SW 1271 (cell line): ENCODE measurements at places on chromosomes 12 and 14.

GRCh38 chr14:105745433-105746123 is 219.2 kb downstream of the TMEM121 start:
- no peak for DNase-seq

DNA sequence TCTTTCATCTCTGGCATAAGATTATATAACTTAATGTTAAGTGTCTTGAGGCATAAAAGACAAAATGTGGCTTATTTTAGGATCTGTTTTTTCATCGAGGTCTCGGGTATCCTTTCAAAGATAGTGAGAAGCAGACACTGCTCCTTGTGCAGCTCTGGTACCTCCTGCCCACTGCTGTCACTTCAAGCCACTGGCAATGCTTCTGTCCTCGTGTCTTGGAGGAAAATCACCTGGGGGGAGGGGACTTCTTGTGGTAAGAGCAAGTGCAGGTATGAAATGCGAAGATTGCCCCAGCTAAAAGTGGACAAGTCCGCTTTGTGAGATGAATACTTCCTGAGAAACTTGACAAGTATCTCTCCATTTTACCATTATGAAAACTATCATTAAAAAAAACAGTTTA is 37.8 kb upstream of the DYNC1H1 start:
- DNase-seq: no peak

- no peak for DNase-seq
Observed at GRCh38 chr14:96086032-96086431, 46.9 kb downstream of the C14orf132 start.

- DNase-seq: peak; percentile 46
Observed at GRCh38 chr14:67883717-67884116, 64.1 kb downstream of the RAD51B start.

DNA sequence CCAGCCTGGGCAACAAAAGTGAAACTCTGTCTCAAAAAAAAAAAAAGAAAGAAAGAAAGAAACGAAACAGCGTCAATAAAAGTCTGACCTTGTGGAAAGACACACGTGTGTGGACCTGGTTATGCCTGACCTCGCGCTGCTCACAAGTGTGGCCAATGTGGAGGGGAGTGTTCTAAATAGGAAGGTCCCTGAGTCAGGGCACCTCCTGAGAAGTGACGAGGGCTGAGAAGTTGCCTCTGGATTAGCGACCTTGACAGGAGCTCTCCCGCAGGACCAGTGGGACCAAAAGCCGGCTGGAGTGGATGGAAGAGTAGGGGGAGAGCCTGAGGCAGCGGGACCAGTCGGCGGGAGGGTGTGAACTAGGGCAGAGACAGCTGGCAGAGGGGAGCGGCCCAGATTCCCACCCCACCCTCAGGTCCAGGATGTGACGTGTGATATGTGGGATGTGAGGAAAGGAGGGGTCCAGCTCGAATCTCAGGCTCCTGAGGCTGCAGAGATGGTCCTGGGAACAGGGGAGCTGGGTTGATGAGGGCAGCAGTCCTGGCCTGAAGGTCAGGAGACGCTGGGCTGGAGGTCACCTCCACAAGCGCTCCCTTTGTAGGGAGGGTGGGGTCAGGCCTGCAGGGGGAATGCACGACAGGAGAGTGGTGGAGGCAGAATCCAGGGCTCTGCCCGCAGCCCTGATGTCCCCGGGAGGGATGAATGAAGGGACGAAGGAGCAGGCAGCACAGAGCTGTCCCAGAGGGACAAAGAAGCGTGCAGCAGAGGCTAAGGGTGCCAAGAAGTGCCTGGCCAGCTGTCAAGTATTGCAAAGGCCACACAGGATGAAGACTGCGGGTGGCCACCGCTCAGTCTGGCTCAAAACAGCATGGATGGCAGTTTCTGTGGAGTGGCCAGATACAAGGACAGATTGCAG is 24.8 kb upstream of the GPR68 start:
- no peak for DNase-seq

DNA sequence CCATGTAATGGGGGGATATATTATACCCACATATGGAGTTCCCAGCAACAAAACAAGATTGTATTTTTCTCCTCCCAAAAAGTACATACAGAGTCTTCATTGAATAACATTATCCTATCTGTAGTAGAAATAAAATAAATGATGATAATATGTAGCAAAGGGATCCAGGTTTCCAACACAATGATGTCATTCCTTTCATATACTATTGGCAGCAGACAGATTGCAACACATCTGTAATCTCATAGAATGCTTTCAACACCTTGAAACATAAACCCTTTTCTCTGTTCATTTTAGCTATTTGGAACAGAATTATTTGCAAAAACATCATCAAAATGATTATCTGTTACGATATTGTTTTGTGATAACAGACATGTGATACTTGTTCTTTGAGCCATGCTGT is 317.6 kb downstream of the DPF3 start:
- no peak for DNase-seq

DNA sequence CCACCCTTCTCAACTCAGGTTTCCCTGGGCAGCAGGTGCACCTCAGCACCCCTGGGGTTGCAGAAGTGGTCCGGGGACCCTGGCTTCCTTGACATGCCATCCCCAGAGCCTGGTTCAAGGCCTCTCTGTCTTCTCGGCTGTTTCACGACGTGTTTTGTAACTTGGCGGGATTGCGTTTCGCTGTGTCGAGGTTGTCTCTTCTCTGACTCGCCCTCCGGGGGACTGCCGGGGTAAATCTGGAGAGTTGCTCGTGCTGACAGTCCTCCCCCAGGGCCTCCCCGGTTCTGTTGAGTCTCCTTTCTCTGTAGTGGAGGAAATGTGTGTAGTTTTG is 25.6 kb downstream of the MEG3 start:
- DNase-seq: no peak

DNA sequence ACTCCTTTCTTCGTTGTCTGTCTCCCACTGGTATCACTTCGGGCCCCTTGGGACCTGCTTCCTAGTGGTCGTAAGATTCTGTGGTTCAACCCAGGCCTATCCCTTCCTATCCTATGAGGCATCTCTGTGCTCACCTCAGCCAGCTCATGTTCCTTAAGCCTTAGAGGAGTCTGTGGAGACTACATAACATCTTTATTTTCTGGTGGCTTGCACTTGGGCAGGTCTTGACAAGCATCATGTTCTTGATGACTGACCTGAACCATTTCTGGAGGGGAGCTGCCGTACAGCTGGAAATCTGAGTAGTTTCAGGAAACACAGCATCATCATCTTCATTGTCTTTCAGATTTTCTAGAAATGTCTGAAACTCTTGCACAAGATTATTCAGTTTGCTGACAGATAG is 69.3 kb downstream of the PPFIBP1 start:
- DNase-seq: no peak

DNA sequence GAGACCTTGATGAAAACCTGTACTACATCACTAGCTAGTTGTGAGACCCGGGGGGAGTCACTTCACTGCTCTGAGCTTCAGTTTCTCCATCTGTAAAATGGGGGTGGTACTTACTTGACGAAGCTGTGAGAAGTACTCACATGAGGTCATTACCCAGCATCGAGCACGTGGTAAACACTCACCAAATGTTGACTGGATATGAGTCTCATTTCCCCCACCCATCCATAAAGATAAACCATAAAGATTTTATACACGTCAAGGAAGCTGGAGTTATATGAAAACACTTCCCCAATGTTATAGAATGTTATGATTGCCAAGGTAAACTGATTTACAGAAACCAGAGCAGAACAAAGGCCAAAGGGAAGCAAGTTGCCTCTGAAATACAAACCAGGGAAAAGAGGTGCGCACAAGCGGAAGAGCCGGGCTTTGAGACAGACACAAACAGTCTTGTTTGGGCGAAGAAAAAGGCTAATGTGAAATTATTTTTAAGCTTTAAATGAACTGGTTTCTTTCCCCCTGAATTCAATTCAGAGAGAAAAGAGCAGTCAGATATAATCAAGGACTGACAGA is 536.8 kb downstream of the MED13L start:
- DNase-seq: no peak

GRCh38 chr14:94960285-94961001 is 190.5 kb upstream of the GSC start:
- DNase-seq: no peak

GRCh38 chr12:103422328-103422727 is 73.4 kb downstream of the C12orf42 start:
- DNase-seq: no peak

GRCh38 chr12:112419297-112420133 is 768 bp downstream of the PTPN11 start:
- DNase-seq: no peak

GRCh38 chr12:82555699-82556098 is 131.0 kb upstream of the TMTC2 start:
- DNase-seq: no peak

DNA sequence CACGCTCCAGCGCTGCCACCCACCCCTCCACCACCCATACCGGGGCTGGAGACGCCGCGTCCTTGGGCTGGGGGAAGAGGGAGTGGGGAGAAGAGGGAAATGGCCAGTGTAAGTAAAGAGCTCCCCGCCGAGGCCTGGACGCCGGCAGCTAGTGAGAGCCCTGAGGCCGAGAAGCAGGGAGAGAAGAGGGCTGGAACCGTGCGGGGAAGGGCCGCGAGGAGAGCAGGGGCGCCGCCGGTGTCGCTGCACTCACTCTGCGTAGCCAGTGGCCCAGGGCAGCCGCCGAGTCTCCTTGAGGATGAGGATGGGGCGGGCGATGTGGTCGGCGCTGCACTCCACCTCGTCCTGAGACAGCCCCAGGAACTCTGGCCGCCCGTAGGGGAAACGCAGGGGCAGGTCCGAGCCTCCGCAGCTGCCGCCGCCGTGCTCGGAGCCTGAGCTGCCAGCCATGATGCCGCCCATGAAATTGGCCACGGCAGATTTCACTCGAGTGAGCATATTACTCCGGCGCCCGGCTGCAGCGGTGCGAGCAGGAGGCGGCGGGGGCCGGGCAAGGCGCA is 631 bp downstream of the PPM1H start:
- DNase-seq: peak; percentile 27

GRCh38 chr14:95507174-95507573 is 9.3 kb downstream of the SYNE3 start:
- DNase-seq: no peak

DNA sequence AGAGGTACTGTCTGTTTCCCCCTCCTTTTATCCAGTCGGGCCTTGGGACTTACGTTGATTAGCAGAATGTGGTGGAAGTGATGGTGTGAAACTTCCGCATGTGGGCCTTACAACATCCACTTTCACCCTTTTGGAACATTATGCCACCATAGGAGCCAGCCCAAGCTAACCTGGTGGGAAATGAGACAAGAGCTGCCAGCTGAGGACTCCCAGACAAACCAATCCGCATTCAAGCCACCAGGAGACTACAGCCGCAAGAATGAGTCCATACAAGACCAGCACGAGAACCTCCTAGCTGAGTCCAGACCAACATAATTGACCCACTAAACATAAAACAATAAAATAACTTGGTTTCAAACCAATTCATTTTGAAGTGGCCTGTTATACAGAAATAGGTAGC is 9.1 kb upstream of the PTGER2 start:
- no peak for DNase-seq

DNA sequence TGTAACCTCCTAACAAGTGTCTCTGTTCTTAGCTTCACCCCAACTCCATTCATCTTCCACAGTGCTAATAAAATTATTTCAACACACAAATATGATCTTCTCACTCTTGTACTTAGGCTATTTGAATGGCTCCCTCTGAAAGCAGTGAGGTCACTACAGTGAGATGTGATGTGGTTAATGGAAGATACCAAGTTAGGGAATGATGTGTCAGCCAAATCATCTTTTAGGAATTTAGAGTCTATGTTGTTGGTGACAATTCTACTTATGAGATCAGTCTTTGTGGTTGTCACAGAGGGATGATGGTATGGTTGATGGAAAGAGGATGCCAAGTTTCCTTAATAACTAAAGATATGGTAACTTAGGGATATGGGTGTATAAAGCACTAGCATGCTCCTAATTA is 57.6 kb downstream of the POLR3B start:
- DNase-seq: no peak

DNA sequence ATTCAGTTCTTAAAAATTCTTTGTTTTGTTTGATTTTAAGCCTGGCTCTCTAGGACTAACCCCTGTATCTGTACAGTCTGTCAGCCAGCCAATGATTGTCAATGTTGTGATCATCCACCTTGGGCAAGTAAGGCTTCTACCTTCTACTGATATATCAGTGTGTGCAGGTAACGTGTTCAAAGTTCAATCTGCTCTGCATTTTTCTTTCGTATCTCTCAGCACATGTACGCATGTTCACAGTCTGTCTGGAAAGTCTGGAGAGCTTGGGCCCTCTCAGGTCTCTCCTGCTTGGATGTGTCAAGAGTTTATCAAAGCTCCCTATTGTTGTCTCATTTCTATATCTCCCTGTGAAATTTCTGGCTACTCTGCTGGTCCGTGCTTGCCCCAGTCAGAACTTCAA is 138.6 kb upstream of the VRK1 start:
- DNase-seq: no peak

GRCh38 chr14:80315681-80316080 is 104.4 kb upstream of the DIO2 start:
- DNase-seq: no peak
